Sciatic nerve (tissue), 2 donors: ENCODE measurements at places on chromosomes 6 and 20. TPM values are rescaled to one million over a fixed set of nuclear protein-coding genes. Genes with fewer than 3 reads are reported as not detected.

- DNase-seq, result no peak
These were observed 175.6 kb downstream of the TRIM27 start for GRCh38 chr6:28748192-28748591.

DNA sequence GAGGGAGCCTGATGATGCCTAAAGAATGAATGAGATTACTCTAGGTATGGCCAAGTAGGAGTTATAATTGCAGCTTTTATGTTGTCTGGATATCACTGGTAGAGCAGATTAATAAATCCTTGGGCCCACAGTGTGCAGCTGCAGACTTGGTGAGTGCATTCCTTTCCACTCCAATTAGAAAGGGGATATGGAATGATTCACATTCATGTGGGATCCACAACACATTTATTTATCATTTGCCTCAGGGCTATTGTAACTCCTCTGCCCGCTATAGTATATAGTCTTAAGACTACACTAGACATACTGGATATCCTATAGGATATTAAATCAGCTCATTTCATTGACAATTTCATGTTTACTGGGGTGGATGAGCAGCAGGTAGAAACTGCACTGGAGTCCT is 11.6 kb upstream of the HLA-G start:
- DNase-seq, result no peak

GRCh38 chr6:83758533-83758932 is 49.6 kb upstream of the SNAP91 start:
- DNase-seq, result no peak

DNA sequence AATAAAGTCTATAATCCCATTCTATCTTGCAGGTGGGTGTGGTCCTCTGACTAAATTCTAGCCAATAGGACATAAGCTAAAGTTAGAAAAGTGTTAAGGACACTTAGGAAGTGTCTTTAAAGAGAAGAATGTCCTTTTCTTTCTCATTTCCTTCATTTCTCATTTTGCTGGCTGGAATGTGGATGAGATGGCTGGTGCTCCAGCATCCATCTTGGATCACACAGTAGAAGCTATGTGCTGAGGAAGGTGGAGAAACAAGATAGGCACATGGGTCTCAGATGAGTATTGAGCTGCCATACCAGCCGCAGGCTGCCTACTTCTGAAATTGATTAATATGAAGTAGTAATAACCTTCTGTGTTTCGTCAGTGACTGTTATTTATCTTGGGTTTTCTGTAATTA is 289.0 kb downstream of the LRFN2 start:
- DNase-seq, result no peak

The PTGIS gene
- total RNA-seq, result 89.7 TPM

The AVP gene
- not detected for total RNA-seq

The SLC13A3 gene
- 21.0 TPM for total RNA-seq

The HMGN3 gene
- 66.2 TPM for total RNA-seq

The ROMO1 gene
- 63.8 TPM for total RNA-seq
